Stimulated activated CD4-positive, alpha-beta T cell treated with anti-CD3 and anti-CD28 coated beads, Interleukin-15, amount 100 ng/mL, for 48 hours (primary cell): ENCODE measurements at places on chromosomes 2 and 18.

GRCh38 chr2:8310557-8311455 is 371.1 kb upstream of the ID2 start:
- no peak for DNase-seq

- no peak for DNase-seq
Observed at GRCh38 chr2:52931660-52932059, 835.9 kb upstream of the CHAC2 start.

DNA sequence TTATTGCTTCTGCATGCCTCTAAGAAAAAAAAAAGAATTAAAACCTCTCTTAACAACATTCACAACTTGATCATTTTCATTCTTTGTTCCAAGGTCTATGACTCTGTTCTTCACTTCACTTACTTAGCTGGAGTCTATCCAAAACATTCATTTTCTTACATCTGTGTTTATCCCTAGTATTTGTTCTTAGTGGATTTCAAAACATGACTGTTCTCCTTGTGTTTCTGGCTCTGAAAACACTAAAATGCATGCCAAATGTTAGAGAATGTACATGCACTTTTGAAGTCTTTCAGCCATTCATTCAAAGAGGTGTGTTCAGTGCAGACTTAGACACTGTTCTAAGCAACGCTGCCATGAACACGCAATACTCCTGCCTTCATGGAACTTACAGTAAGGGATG is 138.8 kb downstream of the CNTNAP5 start:
- no peak for DNase-seq

GRCh38 chr2:56040834-56041233 is 117.3 kb upstream of the EFEMP1 start:
- DNase-seq = no peak

DNA sequence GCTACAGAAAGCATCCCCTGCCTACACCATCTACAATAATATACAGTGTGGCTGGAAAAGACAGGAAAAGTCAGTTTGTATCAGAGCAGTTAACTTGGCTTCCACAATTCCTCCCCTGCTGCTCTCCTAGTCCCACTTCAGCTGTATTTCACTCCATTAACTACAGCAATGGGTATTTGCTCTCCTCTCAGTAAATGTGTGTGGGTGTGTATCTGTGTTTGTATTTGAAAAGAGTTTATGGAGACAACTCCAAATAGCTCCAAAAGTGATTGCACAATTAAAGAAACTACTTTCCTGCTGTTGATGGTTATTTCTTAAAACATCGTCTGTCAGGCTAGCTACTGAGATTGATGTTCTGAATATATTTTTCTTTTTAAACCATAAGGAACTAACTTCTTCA is 333.7 kb upstream of the FIGN start:
- DNase-seq = no peak

GRCh38 chr18:28715206-28715605 is 538.3 kb upstream of the CDH2 start:
- no peak for DNase-seq

GRCh38 chr2:65397122-65397521 is 35.3 kb downstream of the SPRED2 start:
- no peak for DNase-seq

DNA sequence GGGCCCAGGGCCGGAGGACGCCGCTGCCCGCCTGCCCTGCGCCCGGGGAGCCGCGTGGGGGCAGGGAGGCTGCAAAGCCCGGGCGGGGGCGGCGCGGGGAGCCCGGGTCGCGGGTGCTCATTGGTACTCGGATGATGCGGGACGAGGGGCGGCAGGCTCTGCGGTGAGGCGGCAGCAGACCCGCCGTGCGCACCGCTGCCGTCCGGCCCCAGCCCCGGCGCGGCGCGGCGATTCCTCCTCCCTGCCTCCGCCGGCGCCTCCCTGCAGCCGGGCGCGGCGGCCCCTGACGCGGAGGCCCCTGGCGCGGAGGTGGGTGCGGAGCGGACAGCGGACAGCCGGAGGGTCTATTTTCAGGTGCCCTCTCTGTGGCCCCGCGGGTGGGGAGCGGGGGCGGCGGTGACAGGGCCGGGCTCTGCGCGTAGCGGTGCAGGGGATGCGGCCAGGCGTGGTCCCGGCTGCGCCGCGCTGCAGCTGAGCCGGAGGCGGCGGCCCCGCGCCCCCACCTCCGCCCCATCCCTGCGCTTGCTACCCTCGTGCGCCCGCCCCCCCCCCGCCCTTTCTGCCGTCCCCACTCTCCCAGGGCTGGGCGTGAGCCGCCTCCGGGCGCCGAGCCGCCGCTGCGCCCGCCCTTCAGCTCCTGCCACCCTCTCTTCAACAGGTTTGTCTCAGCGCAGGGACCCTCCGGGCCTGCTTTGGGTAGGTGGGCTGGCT is 640 bp downstream of the SPTBN1 start:
- no peak for DNase-seq

- DNase-seq = no peak
Observed at GRCh38 chr2:44744961-44745892, 196.3 kb upstream of the SIX3 start.

GRCh38 chr2:57190007-57190406 is 856.6 kb upstream of the VRK2 start:
- no peak for DNase-seq

GRCh38 chr18:52897611-52898484 is 557.9 kb downstream of the DCC start:
- DNase-seq = no peak

DNA sequence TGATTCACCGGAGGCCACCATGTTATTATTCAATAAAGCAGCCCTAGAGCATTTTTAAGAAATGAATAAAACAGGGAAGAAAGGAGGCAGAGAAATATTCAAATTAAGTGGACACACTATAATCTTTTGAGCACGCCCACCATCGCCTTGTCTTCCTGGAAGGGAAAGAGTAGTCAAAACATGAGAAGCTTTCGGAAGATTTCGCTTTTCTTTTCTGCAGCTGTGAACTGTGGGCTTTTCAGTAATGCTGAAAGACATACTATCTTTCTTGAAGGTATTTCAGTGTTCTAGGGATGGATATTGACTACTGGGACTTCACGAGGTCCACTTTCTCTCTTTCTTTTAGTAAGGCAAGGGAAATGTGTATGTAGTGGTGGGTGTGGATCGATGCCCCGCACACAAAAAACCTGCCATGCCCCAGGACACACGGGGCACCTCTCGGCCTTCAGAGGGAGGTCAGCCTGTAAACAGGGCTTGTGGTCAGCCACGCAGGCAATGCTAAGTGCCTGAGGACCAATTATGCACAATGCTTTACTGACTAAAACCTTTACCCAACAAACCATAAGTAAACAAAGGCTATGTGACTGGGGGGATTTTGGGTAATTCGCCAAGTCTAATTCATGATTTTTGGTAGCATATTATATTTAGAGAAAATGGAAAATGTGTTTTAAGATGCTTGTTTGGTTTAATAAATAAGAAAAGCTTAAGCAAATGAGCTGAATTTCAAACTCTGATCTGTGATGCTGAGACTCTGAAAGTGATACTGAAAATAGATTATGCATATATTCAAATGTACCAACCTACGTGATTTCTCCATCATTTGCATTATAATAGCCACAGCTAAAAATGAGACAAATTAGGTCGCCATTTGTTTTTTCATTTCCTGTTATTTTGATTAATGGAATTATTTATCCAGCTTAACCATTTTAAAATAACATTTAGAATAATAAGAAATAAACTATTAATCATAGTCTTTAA is 130.5 kb downstream of the ZNF516 start:
- no peak for DNase-seq

- DNase-seq = no peak
Observed at GRCh38 chr2:25548601-25549000, 124.8 kb downstream of the DTNB start.

GRCh38 chr2:202635428-202636212 is 851 bp downstream of the FAM117B start:
- peak; percentile 70 for DNase-seq

- DNase-seq = peak; percentile 7
Observed at GRCh38 chr2:102619414-102620319, at the start of gene SLC9A2. Gene SLC9A2, plus strand, starts transcription at chr2:102619553. Its CDS starts 296 bp downstream, at chr2:102619849.

GRCh38 chr18:11283479-11284161 is 134.3 kb upstream of the PIEZO2 start:
- no peak for DNase-seq

- DNase-seq = no peak
Observed at GRCh38 chr2:181025004-181025403, 44.6 kb downstream of the UBE2E3 start.

GRCh38 chr2:44879269-44880124 is 62.0 kb upstream of the SIX3 start:
- DNase-seq = no peak

DNA sequence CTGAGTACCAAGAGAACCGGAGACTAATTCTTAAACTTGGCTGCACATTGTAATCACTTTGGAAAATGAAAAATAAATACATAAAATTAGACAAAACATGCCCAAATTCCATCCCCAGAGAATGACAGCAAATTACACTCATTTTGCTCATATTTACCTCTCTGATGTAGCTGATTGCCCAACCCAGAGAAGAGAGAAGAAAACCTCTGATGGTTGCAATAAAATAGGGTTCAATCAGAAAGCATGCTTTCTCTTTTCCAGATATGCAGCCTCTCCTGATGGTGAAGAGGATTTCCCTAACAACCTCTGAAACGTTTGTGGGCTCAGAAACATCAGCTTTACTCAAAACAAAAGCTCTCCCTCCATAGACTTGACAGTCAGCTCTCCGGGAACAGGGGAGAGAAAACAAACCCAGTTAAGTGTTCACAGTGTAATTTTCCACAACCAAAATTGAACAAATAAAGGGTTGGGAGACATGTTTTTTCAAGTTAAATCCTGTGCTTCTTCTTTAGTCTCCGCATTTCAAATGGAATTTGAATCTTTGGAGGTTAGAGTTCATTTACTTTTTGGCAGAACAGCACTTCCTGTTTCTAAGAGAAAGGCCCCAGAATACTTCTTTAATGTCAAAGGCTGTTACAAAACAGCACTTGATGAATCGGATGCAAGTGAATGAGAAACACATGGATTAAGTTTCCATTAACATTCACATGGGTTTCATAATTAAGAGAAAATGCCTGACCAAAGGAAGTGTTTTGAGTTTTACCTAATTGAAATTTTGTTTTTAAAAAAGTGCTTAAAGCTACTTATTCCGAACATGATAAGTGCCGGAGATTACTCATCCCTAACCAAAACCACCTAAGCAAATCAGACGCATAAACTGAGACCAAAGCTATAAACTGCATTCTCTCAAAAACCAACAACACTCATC is 570.1 kb upstream of the SYT4 start:
- no peak for DNase-seq

DNA sequence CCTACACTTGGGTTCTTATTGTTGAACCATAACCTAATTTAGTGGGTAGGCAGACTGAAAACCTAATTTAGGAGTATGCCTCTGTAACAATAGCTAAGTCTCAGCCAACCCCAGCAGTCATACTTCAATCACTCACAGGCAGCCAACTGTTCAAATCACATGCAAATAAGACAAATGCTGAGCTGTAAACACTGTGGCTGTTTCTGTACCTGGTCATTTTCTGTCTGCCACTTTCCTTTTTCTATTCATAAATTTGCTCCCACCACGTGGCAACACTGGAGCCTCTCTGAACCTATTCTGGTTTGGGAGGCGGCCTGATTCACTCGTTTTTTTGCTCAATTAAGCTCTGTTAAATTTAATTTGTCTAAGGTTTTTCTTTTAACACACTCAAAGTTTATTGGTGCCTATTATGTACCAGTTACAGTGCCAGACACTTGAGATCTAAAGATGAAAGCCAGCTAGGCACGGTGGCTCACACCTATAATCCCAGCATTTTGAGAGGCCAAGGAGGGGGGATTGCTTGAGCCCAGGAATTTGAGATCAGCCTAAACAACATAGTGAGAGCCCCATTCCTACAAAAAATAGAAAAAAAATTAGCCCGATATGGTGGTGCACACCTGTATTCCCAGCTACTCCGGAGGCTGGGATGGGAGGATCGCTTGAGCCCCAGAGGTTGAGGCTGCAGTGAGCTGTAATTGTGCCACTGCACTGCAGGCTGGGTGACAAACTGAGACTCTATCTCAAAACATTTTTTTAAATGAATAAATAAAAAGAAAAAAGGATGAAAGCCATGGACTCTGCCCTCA is 41.1 kb downstream of the THNSL2 start:
- no peak for DNase-seq

DNA sequence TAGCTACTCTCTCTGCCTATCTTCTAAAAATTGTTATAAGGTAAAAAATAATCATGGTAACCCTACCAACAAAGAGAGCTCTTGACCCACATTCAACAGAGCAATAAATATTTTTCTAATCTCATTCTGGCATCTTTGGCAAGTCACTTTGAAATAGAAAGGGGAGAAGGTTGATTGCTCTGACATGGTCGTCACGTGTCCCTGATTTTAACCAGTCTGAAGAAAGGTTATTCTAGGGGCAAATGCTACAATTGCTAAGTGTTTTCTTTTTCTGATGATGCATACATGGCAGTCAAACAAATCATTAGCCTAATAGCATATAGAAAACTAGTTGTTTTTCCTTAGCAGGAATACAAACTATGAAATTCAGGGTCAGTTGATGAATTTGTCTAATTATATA is 153.3 kb upstream of the MAP3K20 start:
- DNase-seq = no peak
